ENCODE measurements at places on chromosomes 1 and 21.

DNA sequence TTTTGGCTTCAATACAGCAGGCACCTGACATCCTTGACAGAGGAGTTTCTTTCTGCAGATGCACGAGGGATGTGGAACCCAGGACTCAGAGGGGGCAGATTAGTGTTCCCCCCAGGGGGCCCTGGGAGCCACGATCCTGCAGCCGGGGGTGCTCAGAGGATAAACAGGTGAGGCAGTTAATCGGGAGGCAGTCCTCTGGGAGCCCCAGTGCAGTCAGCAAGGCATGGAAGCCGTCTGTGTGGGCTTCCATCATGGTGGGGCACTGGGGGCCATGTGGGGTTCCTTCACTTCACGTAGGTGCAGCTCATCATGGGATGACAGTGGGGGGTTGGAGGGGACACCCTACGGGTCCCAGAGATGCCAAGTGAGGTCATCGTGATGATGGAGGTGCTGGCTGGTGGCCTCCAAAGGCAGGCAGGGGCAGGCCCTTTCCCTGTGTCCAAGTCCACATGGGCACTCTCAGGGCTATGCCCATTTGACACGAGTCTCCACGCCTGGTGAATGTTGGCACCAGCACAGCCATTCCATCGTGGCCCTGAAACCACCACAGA is 59.3 kb upstream of the ABCG1 start:
- DNase-seq, result no peak

DNA sequence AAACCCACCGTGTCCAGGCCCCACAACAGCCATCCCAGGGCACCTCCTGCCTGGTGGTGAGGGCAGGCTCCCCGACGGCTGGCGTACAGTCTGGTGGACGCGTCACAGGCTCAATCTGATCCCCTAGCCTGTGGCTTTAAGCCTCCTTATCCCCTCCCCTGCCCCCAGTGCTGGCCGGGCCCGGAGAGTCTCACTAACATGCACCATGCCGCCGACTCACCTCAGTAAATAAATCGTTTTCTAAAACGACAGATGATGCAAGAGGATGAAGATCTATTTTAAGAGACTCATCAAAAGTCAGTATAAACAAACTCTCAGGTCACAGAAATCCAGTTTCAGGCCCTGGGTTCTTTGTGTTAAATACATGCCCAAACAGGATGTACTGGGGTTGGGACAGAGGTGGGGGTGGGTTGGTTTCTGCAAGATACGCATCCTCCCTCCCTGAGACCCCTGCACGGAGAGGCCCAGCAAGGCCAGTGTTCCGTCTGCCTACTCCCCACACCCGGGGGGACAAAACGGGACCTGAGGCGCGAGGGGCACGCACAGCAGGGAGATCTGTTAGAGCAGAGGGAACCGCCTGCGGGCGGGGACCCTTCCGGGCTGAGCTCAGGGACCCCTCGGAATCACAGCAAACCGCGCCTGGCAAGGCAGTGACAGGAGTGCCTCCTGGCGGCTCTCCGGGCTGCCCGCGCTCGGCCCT is 3.1 kb downstream of the PANK4 start:
- no peak for DNase-seq

- DNase-seq, result no peak
Measured at GRCh38 chr21:41834926-41835663, 44.0 kb downstream of the PRDM15 start.

DNA sequence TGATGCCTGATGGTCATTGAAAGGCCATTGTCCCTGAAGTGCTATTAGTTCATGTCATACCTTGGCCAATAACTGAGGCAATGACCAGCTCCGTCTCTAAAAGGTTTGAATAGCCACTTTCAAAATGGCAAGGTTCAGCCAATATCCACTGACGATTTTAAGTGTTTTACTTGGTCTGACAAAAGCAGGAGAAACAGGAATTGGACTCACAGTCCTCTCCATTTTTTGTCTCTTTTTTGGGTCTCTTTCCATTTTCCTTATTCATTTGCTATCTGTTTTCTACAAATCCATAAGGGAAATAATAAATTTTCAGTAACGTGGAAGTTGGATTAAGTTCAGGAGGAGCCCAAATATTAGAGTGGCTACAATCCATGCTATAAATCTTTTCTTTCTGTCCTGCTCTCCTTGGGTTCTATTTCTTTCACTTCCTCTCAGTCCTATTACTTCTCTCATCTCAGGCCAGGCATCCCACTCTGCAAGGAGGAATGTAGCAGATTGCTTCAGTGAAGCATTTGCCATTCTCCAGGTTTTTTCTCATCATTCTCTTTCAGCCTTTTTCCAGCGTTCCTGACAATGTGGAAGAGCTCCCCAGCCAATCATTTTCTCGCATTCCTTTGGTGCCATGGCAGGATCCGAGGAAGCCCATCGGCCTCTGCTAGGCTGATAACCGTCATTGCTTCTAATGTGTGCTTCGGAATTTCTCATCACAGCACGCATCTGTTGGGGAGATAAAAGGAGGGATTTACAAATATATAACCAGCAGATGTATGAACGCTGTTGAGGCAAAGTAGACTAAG is 414.5 kb downstream of the ADGRL2 start:
- DNase-seq, result no peak
